ENCODE measurements at places on chromosomes 13 and 19.

GRCh38 chr19:10036601-10037071 is 23.4 kb downstream of the RDH8 start:
- no peak for DNase-seq

- DNase-seq, result peak; percentile 18
Measured at GRCh38 chr13:19984430-19985218, 26.1 kb downstream of the ZMYM2 start.

- no peak for DNase-seq
Measured at GRCh38 chr19:33674626-33675367, 53.0 kb downstream of the CHST8 start.

- DNase-seq, result no peak
Measured at GRCh38 chr19:8001651-8001994, 3.8 kb downstream of the ELAVL1 start.

- no peak for DNase-seq
Measured at GRCh38 chr19:39046037-39046821, 13.9 kb upstream of the FBXO27 start.

DNA sequence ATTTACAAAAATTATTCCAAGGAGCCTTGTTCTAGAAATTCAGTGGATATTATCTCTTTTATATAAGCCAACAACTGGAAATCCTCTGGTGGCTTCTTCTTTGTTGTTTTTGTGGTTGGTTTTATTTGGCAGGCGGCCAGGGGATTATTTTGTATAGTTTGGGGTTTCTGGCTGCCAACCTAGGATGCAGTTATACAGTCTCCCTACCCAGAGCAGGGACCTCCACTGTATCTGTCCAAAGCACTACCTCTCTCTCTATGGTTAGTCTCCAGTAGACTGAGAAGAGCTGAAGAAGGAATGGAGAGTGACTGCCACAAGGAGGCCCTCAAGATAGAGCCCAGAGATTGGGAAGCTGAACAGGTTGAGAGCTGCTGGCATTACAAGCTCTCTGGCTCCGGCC is 80.2 kb downstream of the ZAR1L start:
- no peak for DNase-seq

- peak; percentile 73 for DNase-seq
Measured at GRCh38 chr19:28705008-28705407, 507.9 kb downstream of the UQCRFS1 start.

DNA sequence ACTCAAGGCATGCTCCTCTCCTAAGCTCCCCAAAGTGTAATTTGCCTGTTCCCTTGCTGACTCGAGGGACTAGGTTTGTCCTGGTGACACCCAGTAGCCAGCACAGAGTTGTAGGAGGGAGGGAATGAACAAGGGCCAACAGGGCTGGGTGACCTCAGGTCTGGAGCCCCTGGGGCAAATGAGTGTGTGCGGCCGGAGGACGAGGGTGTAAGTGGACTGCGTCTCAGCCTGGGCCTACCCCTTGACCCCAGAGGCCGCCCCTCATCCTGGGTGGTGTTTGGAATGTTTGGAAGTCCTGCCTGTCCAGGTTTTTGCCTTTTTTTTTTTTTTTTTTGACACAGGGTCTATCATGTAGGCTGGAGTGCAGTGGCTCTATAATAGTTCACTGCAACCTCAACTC is 1.3 kb upstream of the ZNF653 start:
- no peak for DNase-seq

DNA sequence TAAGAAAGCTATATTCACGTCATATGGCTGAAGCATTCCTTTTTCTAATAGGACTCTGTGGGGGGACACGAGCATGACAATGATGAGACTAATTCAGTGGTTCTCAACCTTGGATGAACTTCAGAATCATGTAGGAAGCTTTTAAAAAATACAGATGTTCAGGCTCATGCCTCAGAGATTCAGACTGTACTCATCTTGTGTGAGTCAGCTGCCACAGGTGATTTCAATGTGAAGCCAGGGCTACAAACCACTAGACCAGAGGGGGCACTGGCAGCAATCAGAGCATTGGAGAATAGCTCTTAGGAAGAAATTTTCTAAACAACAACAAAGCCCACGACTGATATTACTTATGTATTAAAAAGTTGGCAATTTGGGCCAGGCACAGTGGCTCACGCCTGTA is 91.7 kb downstream of the SERP2 start:
- no peak for DNase-seq
